Stimulated activated CD8-positive, alpha-beta memory T cell treated with anti-CD3 and anti-CD28 coated beads, Interleukin-7, amount 100 ng/mL, for 48 hours (primary cell): ENCODE measurements at places on chromosomes 4 and X.

- DNase-seq, result no peak
Observed at GRCh38 chr4:17762726-17763125, 18.7 kb downstream of the FAM184B start.

DNA sequence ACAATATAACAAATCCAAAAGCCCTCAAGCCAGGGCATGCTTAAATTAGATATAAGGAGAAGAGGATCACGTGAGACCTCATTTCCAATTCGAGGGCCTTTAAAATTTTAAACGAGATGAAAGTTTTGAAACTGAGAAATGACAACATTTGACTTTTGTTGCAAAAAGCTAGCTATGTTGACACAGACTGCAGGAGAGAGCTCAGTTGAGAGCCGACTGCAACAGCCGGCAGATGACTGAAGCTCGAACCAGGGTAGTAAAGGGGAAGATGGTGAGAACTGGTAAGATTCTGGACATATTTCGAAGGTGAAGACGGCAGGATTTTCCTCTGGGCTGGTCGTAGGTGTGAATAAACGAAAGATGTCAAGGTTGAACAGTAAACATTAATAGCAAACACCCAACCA, 773 bp downstream of the PRMT9 start:
- DNase-seq, result no peak

GRCh38 chr4:153005899-153006381, 69.8 kb downstream of the FHDC1 start:
- no peak for DNase-seq

- no peak for DNase-seq
Observed at GRCh38 chrX:109927663-109928273, 75.1 kb upstream of the TMEM164 start.

DNA sequence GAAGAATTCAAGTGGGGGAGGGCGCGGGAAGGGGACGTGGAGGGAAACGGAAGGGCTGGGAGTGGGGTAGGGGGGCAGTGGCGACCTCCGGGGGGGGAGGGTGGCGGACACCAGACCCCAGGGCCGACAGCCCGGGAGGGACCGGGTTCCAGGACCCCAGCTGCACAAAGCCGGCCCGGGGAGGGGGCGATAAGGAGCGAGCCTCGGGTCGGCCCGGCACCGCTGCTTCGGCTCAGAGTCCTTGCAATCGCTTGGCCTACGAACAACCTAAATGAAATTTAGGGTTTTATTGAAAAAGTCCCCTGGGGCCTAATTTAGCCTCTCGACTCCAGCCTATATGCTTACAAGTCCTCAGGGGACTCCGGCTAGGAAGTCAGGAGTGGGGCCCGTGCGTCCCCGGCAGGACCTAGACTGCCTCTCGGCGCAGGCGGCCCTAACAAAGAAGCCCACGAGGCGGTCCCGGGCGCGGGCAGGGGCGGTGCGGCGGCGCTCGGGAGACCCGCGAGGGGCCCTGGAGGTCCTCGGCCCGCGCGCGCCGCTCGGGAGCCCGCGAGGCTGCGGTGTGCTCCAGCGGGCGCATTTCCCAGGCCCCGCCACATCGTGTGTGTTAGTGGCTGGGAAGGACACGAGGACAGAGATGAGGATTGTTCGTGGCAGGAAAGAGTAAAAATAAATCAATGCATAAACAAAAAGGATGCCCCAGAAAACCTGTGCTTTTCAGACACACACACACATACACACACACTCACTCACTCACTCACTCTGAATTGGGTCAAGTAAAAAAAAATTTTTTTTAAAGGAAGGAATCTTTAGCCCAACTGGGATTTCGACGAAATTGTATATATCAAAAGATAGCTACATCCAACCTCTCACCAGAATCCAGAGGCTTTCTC, 70.0 kb downstream of the MGST2 start:
- no peak for DNase-seq
